ENCODE measurements at places on chromosomes 12 and 14. TPM values are rescaled to one million over a fixed set of nuclear protein-coding genes. Genes with fewer than 3 reads are reported as not detected.

- no peak for DNase-seq
Measured at GRCh38 chr14:30005114-30005808, 77.6 kb upstream of the PRKD1 start.

DNA sequence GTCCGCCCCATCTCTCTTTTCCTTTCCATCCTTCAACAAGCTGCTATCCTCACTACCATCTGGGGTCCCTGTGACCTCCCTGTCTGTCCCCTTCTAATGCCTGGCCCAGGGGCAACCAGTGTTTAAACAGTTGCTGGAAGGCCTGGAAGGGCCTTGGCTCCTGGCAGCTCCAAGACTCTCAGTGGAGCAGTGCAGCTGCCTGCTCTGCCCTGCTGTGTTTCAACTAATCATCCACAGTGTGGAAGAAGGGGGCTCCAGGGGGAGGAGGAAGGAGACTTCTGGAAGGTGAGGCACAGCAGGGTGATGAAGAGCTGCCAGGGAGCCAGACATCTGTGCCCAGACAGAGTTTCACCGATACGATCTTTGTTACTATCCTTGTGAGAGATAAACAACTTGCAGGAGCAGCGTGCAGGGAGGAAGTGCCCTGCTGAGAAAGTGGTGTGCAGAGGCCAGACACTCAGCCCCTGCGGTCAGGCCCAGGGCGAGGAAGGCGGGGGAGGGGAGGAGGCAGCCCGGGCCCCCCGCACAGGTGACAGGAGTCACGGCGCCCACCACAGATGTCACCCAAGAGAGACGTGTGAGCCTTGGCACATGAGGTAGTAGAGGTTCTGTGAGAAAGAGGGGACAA, 1061.8 kb downstream of the BCL11B start:
- DNase-seq: no peak

DNA sequence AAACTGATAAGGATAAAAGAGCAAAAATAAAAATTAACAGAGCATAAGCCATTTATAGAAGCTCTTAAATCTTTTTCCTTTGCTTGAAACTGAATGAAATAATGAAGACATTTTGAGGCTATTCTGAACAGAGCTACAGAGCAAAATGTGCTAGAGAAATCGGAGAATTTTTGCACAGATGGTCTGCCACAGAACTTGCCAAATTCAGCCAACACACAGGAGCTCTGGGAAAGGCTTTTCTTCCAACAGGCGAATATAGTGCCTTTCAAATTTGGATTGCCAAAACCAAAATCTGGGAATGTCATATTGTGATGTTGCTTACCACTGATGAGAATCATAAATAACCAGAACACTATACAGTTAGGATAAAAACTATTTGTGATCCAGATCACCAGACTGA, 406.3 kb downstream of the RPL10L start:
- no peak for DNase-seq

GRCh38 chr12:128969480-128970055, 116.3 kb downstream of the GLT1D1 start:
- no peak for DNase-seq

GPR84 gene
- not detected for total RNA-seq

Data from sigmoid colon (tissue), 7 donors.